Coronary artery (tissue), 2 donors: ENCODE measurements at places on chromosomes 2 and 18.

GRCh38 chr18:13409997-13410396, 191.4 kb downstream of the LDLRAD4 start:
- no peak for DNase-seq

- DNase-seq, result no peak
Measured at GRCh38 chr2:54680397-54681041, 42.9 kb upstream of the EML6 start.

DNA sequence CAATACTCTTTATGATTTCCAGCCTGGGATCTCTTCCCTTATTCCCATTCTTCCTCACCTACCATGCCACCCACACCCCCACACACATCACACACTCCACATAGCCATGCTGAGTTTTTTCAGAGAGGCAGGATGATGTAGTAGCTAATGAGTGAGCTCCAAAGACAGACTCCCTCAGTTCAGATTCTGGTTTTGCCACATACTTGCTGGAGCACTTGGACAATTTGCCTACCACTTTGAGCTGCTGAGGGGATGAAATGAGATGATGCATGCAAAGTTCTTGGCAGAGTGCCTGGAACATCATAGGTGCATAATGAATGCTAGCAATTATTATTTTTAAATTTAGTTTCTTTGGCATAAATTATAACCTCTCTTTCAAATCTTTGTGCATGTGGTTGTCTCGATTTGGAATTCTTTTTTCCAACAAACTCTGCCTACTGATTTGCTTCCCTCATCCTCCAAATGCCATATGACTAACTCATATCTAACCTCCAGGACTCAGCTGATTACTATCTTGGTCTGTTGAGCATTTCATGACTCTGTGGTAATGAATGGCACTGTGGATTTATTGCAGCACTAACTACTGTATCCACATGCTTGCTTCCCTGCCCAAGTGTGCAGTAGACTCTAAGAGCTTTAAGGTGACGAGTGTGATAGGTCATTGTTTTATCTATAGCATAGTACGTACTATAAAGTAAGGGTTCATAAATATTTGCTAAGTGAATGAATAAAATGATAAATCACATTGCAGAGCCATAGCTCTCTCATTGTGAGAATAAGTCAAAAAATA, 99.1 kb downstream of the TACR1 start:
- DNase-seq, result no peak

DNA sequence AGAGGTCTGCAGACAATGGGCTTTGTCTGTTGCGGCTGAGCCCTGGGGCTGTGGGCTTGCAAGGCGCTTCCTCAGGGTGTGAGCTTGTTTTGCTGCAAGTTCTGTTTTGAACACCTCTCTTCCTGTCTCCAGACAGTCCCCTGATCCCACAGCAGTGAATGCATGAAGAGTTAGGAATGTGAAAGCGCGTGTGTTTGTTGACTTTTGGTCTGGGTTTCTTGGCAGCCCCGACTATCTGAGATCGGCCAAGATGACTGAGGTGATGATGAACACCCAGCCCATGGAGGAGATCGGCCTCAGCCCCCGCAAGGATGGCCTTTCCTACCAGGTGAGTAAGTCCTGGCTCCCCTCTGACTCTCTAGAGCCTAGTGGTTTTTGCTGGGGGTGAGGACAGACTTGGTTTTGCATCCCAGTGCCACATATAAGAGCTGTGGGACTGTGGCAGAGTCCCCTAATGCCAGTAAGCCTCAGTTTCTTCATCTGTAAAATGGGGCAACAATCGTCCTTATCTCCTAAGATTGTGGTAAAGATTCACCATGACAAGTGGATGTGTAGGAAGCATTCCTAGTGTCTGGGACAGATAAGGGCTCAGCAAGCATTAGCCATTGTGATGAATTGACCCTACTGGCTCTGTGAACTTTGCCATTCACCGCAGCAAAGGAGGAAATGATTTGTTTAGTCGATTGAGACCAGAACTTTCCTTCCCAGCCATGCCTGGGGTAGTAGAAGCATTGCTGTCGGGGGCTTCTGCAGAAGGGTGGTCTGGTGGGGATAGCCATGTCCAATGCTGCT, 3.0 kb downstream of the LBH start:
- DNase-seq, result peak; percentile 76

DNA sequence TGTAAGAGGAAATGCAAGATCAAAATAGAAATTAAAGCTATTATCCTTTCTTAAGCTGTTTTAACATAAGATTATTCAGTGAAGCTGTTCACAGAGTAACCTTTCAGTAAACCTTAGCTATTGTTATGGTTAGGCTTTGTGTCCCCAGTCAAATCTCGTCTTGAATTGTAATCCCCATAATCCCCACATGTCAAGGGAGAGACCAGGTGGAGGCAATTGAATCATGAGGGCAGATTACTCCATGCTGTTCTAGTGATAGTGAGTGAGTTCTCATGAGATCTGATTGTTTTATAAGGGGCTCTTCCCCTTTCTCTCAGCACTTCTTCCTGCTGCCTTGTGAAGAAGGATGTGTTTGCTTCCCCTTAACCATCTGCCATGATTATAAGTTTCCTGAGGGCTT, 424.4 kb downstream of the DSEL start:
- DNase-seq, result no peak

GRCh38 chr2:134676960-134677359, 41.8 kb downstream of the TMEM163 start:
- no peak for DNase-seq

DNA sequence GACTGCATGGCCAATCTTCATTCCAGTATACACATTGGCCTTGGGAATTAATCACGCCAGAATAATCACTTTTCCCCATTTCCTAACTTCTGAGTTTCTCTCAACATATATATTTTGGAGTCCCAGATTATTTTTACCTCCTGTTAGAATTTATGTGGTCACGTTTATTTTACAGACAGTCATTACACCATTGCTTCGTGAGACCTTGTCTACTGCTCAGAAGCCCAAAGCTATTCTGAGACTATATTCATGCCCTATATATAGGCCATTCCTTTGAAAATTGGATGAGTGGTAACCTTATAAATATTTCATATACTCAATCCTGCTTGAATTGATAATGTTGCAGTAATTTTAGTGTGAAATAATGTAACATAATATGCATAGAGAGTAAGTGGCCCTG, 610.0 kb upstream of the CDH2 start:
- no peak for DNase-seq

GRCh38 chr2:227462462-227462951, 9.4 kb upstream of the AGFG1 start:
- no peak for DNase-seq

DNA sequence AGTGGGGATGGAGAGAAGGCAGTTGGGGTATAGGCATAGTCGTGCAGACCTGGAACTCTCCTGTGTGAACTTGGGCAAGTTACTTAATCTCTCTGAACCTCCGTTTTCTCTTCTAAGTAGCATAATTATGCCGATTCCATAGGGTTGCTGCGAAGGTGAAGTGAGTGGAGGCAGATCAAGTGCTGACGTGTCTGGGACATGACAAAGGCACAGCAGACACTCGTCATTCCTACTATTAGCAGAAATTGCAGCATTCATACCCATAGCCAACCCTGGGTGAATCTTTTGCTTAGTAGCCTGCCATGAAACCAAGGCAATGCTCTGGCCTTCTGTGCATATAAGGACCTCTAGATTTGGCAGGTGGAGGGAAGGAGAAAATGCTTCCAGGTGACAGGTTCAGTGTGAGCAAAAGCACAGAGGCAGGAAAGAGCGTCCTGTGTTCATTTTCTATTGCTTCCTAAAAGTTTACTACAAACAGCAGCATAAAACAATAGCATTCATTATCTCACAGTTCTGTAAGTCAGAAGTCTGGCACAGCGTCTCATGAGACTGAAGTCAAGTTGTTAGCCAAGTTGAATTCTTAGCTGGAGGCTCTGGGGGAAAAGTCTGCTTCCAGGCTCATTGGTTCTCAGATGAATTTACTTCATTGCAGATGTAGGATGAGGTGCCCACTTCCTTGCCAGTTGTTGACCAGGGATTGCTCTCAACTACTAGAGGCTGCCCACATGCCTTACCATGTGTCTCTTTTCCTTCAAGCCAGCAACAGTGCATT, 77.8 kb downstream of the CTIF start:
- DNase-seq, result no peak

GRCh38 chr18:55494899-55495298, 93.1 kb downstream of the TCF4 start:
- DNase-seq, result no peak

GRCh38 chr2:182625814-182626213, 90.2 kb upstream of the DNAJC10 start:
- DNase-seq, result no peak

DNA sequence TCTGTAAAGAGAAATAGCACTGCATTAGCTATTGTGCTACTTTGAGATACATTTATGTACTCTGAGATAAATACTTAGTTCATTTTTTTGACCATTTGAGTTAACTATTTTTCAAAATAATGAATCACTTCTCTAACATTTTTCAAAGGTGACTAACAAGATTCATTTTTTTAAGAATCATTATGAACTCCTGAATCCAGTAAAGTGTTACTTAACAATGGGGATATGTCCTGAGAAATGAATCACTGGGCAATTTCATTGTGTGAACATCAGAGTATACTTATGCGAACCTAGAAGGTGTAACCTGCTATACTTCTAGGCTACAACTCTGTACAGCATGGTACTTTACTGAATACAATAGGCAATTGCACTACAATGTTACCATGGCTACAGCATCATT, 355.8 kb downstream of the ARL6IP6 start:
- no peak for DNase-seq

GRCh38 chr2:19885791-19886190, 16.0 kb downstream of the TTC32 start:
- no peak for DNase-seq

DNA sequence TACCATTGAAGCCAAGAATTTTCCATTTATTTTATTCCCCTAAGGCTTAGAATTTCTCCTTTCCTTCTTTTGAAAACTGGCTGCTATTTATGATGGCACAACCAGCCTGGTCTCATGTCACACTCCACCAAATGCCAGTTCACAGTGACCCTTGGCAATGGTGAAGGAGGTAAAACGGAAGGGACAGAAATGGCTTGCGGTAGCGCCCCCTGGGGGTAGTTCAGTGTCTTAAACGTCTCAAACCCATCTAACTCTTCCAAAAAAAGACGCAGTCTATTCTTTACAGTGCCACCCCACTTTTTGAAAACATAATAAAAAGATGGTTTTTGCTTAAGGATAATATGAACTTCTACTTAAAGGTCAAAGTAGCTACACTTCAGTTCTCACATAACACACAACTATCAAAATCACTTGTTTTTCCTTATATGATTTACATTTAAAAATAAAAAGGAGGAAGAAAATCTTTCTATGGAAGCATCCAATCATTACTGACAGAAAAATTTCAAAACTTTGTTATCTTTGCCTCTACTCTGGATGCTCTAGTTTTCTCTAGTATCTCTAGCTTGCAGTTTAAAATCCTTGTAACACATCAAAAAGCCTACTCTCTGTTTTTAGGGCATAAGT, 28.0 kb downstream of the PNO1 start:
- no peak for DNase-seq

GRCh38 chr2:16166327-16166981, 226.1 kb downstream of the MYCN start:
- peak; percentile 19 for DNase-seq

DNA sequence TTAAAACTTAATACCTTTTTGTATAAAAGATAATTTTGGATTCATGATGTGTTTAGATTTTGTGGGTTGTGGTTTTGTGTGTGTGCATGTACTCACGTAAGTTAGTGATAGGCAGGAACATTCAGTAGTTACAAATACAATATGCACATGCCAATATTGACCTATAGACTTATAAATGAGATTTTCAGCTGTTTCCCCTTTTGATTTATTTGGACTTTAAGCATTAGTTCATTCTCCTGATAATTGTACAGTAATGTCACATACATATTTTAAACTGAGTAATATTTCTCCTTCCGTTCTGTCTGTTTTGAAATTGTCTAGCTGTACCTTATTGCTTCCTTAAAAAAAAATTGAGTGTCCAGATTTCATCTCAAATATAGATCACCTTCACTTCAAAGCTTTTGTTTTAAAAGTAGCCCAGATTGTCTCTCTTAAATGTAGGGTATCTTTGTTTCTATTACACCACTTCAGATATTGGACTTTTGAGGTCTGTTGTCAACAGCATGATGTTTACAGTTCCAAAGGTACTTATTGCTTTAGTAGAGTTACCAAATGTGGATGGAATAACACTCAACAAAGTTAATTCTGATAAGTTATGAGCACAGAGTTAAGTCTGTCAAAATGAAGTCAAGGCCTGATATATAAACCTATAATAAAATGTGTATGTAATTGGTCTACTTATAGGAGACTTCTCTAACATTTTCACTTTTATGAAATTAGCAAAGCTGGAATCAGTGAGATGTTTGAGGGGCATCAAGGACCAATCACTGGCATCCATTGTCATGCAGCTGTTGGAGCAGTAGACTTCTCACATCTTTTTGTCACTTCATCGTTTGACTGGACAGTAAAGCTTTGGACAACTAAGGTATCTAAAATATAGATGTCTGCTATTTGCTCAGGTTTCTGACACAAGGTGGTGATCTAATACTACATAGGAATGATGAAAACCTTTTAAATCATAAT, 42.0 kb downstream of the DYNC1I2 start:
- DNase-seq, result no peak

DNA sequence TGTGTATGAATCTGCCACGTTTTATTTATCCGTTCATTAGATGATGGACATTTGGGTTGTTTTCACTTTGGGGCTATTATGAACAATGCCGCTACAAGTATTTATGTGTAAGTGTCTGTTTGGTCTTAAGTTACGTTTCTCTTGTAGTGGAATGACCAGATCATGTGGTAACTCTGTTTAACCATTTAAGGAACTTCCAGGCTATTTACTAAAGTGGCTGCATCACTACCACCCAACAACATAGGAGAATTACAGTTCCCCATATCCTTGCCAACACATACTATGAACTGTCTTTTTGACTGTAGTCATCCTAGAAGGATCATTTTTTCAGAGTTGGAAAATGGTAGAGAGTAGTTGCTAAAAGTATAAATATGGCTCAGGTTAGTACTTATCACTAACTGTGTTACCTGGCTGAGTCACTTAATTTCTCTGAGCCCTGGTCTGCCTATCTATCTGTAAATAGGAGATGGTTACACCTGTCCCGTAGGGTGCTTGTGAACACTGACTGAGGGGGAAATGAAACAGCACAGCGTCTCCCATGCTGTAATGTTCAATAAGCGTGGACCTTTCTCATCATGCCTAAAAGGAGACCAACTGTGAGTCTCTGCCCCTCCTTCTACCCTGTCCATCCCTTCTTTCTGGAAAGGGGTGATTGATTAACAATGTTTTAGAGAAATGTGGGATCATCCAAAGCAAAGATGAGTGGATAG, 103.1 kb downstream of the SH3RF3 start:
- no peak for DNase-seq

DNA sequence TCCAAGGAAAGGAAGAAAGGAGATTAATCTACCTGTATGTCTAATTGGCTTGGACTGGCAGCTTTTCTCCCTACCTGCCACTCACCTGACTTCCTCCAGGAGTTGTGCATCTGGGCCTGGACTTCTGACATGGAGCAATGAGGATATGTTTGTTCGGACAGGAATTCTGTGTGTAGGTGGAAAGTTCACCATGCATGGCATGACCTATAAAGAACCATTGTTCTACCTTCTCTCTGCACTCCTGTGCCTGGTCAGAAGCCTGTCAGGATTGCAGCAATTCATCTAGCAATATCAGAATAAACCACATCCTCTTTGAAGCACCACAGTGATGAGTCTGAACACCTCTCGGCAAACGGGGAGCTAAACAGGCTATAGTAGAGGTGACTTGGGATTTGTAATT, 20.8 kb downstream of the CCDC85A start:
- no peak for DNase-seq

GRCh38 chr18:45686891-45687611, 36.9 kb upstream of the SLC14A1 start:
- DNase-seq, result peak; percentile 71

- DNase-seq, result no peak
Measured at GRCh38 chr2:190578158-190579057, 43.9 kb upstream of the NEMP2 start.

- no peak for DNase-seq
Measured at GRCh38 chr2:62736899-62737559, 31.5 kb downstream of the EHBP1 start.
